ENCODE measurements at places on chromosomes 7 and 10. TPM values are rescaled to one million over a fixed set of nuclear protein-coding genes. Genes with fewer than 3 reads are reported as not detected.

GRCh38 chr10:11936389-11937152 lies 106.0 kb downstream of the UPF2 start:
- DNase-seq: no peak

- no peak for DNase-seq
Observed at GRCh38 chr7:73705551-73705920, 13.9 kb downstream of the STX1A start.

DNA sequence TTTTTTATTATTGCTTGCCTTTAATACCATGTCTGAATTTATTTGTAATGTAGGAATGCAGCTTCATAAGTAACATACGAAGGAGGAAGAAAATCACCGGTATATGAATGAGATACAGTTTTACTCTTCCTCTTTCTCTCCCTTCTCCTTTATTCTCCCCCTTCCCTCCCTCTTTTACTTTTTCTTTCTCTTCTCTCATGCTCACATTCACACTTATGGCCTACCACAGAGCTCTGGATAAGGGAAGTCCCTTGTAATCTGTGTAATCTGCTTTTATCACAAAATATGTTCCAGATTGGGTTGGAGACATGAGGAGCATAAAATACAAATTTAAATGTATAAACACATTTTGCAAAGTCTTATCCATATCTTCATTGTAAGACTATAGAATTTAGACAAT lies 59.4 kb downstream of the MDFIC start:
- DNase-seq: no peak

DNA sequence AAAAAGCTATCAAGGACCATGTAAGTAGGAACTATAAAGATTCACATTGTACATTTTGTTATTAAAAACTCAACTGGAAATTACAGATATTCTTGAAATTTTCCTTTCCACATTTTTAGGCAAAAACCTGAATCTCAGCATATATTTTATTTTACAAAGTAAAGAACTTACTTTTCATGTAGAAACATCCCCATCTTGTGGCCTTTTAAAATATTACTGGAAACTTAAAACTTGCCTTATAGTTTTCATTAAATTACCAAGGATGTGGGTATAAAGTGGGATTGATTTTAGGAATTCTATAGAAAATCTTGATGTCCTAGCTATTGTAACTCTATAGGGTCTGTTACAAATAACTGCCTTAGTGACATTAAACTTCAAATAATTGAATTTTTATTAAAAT lies 10.6 kb downstream of the DBF4 start:
- no peak for DNase-seq

GRCh38 chr7:29127527-29127926 lies 18.8 kb downstream of the CPVL start:
- DNase-seq: no peak

DNA sequence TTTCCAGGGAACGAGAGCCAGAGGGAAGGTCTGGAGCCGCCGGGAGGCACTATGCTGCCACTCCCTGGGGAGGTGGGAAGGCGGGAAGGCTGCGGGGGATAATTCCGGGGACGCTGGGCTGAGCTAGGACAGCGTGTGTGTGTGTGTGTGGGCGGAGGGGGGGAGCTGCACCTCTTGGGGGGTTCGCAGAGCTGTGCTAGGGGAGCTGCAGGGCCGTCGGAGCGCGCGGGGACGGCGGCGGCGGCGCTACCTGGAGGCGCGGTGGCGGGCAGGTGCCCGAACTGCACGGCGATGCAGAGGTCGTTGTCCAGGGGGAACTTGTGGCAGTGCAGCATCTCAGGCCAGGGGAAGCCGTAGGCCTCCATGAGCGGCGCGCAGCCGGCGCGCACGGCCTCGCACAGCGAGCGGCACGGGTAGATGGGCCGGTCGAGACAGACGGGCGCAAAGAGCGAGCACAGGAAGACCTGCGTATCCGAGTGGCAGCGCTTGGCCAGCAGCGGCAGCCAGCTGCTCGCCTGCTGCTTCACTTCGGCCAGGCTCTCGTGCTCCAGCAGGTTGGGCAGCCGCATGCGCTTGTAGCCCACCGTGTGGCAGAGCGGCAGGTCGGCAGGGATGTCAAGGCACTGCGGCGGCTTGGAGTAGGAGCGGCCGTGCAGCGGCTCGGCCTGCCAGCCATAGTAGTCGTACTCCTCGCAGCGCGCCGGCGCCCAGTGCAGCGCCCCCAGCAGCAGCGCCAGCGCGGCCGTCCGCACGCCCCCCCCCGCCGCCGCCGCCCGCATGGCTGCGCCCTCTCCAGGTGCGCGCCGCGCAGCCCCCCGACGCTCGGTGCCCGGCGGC lies 526 bp downstream of the SFRP5 start:
- peak; percentile 22 for DNase-seq

DNA sequence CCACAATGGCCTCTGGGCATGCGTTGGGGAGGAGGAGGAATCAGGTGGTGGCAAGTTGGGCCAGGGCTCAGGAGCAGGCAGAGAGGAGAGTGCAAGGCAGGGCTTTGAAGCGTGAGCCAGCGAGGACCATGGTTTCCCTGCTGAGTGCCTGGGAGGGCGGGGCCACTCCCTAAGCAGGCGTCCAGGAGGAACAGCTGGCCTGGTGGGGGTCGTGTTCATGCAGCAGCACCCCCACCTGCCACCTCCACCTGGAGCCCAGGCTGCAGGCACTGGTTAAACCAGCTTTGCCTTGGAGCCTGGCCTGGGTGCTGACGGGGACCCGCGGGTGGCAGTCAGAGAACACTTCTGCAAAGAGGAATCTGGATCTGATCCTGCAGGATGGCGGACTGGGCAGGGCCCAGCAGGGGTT lies 24.2 kb upstream of the AQP1 start:
- DNase-seq: no peak

GRCh38 chr7:42189535-42189934 lies 47.5 kb downstream of the GLI3 start:
- no peak for DNase-seq

DNA sequence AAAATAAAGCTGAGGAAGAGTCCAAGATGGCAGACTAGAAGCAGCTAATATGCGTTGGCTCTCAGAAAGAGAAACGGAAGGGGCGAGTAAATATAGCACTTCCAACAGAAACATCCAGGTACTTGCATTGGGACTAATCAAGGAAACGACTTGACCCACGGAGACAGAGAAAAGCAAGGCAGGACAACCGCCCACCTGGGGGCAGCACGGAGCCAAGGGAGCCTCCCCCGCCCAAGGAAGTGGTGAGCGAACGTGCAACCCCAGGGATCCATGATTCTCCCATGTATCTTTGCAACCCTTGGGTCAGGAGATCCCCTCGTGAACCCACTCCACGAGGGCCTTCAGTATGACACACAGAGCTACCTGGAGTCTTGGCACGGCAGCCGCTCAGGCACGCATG lies 45.4 kb upstream of the GRM3 start:
- DNase-seq: no peak

DNA sequence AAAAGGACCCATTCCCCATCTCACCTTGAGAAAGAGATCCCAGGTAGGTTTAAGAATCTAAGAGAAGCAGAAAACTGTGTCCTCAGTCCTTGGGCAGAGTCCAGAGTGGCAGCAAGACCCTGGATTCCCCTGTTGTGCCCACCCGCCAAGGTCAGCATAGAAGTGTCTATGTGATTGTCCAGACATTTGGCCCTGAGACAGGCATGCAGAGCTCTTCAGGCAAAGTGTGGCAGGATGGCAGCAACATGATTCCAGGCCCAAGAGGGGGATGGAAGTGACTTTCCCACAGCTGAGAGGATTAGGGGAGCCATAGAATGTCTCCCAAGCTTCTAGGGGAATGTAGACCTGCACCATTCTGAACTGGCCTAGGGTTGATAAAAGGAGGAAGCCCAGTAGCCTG lies 39.1 kb upstream of the OPALIN start:
- no peak for DNase-seq

DNA sequence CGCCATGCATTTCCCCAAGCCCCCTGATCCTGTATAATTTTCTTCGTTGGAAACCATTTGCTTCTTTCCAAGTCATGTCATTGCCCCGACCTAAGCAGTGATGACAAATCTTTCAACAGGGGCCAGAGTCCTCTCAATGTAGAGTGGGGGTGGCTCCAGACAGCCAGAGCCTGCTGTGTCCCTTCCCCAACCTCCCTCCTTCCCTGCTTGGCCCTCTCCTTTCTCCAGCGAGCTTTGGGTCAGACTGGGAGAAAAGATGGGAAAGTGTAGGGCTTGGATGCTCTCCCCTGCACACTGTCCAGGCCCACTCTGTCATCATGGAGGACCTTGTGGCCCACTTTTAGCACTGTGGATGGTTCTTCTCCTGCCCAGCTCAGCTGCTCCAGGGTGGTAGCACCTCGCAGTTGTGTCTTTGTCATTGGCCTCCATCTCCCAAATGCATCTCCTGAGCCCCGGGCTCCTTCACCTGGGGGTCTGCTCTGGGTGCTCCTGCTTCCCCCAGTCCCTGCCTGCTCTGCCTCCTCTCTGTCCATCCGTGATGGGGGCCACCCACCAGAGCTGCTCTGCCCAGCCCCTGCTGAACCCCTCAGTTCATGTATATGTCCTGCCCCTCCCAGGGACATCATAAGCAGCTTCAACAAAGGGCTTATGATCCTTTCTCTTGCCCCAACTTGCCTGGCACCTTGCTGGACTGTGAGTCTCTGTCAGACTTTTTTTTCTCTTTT lies 37.5 kb downstream of the BTBD16 start:
- no peak for DNase-seq

DNA sequence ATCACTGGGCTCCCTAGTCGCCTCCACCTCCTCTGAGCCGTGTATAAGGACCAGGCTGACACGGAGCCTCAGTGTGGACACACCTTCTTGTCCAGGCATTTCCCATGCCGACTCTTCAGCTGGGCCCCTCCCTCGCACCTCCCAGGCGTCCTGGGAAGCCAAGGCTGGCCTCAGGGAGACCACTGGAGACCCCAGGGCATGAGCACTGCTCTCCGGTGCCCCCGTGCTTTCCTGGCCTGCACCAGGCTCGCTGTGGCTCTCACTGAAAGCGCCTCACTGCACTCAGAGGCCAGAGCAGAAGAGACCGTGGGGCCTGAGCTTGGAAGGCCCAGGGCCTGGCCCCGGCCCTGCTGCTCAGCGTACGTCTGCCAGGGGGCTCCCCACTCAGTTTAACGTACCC lies 31.4 kb downstream of the LRRC27 start:
- DNase-seq: no peak

DNA sequence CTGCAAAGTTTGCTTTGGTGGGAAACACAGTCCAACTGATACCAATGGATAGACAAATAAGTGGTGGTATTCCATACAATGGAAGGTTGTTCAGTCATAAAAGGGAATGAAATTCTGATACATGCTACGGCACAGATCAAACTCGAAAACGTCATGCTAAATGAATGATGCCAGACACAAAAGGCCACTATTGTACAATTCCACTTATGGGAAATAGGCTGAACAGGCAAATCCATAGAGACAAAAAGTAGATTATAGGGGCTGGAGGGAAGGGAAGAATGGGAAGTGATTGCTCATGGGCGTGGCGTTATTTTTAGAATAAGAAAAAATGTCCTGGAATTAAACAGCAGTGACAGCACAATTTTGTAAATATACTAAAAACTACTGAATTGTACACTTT lies 66.0 kb upstream of the FOXK1 start:
- no peak for DNase-seq

GRCh38 chr7:123398921-123399320 lies 135.5 kb downstream of the IQUB start:
- DNase-seq: no peak

DNA sequence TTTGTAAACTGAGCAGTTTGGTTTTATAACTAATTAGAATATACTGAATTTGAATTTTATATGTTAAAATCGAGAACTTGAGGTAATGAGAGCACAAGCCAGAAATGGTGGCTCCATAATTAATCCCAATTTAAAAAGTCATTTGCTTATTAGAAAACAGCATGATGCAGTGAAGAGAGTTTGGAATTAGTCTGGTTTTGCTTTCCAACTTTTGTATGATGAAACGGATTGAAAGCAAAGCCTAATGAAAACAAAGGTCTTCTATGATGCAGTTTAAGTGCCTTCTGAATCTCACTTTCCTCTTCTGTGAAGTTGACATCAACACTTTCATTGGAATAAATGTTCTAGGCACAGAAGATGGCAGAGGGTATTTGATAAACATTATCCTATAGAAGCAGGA lies 89.4 kb downstream of the SORCS1 start:
- no peak for DNase-seq

DNA sequence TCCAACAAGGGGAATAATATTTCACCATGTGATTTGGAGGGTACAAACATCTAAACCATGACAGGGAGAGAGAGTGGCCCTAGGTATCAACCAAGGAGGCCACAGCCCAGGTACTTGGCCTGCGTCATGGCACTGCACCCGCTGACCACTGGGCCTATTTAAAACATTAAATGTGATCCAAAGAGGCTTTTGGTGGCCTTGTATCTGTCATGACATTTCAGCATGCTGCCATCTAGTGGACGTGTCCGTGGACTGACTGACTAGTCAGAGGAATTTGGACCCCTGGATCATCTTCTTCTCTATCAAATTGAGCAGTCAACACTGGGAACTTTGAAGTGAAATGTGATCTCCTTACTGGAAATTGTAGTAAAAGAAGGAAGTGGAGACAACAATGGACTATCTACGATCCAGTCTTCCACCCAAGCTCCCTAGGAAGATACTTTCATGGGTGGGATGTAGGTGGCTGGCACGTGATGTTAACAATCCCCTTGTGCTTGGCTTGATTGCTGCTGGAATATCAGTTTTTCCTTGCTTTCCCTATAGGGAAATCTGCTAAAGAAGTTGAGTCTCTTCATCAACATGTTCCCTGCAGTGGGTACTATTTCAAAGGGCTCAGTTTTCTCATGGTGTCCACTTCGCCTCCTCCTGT lies 24.6 kb upstream of the ITGA8 start:
- DNase-seq: peak; percentile 64

GRCh38 chr7:44534501-44534900 lies 6.6 kb downstream of the NPC1L1 start:
- DNase-seq: peak; percentile 64

- DNase-seq: no peak
Observed at GRCh38 chr7:94662548-94662947, 6.6 kb upstream of the SGCE start.

- no peak for DNase-seq
Observed at GRCh38 chr7:147861058-147861716, 729.4 kb upstream of the C7orf33 start.

- DNase-seq: no peak
Observed at GRCh38 chr7:95411666-95412065, 15.5 kb upstream of the PON3 start.

GRCh38 chr10:15344876-15345285 lies 26.2 kb downstream of the FAM171A1 start:
- no peak for DNase-seq

The SORCS1 gene
- not detected for total RNA-seq

The TEX36 gene
- total RNA-seq: not detected

The EIF5AL1 gene
- 0.53 TPM for total RNA-seq

The HECW1 gene
- total RNA-seq: not detected

The CHAT gene
- not detected for total RNA-seq

The CC2D2B gene
- total RNA-seq: 0.21 TPM

The AZGP1 gene
- not detected for total RNA-seq
